ENCODE measurements at places on chromosomes 6 and 20.

- no peak for DNase-seq
These were observed 420 bp downstream of the CENPQ start for GRCh38 chr6:49463612-49463967.

DNA sequence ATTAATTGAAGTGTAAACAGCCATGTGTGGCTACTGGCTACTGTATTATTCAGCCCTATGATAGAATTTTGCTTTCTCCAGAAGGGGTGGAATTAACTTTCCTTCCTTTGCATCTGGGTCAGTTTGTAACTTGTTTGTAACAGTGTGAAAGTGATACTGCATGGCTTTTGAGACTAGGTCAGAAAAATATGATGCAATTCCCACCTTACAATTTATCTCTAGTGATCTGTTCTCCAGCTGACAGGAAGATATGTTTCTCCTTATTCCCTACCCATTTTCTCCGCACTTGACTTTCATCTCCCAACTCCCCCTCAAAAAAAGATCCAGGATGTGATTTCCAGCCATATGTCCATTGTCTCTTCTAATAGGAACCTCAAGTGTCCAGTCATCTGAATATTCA, 2.6 kb upstream of the MOCS1 start:
- DNase-seq = no peak

DNA sequence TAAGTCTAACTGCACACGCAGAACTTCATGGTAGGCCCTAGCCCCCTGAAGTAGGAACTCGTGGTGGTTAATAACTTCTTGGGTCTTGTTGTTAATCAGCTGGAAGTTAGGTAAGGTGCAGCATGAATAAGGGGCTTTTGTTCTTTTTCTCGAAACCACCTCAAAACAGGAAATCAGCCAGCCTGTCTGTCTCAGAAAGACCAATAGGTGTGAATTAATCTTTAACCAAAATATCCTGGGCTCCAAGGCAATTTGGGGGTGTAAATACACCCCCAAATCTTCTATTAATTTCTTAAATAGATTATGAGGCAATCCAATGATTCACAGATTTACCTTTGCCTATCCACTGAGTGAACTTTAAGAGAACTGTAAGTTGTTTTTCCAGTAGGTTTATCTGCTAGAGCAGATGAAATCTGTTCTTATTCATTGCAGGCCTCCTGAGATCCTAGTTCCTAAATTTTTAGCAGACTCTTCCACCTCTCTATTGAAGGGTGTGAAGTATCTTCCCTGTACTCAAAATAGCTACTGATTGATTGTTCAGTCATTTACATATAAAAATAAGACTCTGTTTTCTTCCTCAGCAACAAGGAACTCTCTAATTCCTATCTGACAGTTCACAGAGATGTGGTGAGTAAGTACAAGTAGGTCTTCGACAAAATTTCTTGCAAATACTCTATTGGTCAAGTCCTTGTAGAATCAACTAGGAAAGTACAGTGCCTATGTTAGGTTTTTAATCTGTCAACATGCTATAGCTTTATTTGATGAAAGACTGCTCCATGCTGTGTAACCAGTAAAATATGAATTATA, 427.1 kb upstream of the NOX3 start:
- DNase-seq = no peak

DNA sequence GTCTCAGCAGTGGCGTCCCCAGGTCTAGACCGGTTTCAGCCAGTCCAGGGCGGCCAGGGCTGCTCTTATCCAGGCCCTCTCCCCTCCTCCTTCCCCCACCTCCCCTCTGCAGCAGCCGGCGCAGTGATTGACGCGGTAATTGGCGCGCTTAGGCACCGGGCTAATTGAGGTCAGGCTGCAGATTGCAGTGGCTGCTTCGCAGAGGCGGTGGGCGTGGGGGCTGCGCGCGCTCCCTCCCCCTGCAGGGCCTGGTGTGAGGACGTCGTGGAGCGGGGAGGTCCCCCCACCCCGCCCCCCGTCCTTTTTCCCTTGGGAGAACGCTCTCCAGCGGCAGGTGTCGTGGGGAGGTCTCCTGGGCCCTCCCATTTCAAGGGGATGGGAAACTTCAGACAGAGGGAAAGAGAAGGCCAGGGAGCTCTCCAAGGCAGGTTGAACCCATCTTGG, 70.4 kb upstream of the BLCAP start:
- no peak for DNase-seq

DNA sequence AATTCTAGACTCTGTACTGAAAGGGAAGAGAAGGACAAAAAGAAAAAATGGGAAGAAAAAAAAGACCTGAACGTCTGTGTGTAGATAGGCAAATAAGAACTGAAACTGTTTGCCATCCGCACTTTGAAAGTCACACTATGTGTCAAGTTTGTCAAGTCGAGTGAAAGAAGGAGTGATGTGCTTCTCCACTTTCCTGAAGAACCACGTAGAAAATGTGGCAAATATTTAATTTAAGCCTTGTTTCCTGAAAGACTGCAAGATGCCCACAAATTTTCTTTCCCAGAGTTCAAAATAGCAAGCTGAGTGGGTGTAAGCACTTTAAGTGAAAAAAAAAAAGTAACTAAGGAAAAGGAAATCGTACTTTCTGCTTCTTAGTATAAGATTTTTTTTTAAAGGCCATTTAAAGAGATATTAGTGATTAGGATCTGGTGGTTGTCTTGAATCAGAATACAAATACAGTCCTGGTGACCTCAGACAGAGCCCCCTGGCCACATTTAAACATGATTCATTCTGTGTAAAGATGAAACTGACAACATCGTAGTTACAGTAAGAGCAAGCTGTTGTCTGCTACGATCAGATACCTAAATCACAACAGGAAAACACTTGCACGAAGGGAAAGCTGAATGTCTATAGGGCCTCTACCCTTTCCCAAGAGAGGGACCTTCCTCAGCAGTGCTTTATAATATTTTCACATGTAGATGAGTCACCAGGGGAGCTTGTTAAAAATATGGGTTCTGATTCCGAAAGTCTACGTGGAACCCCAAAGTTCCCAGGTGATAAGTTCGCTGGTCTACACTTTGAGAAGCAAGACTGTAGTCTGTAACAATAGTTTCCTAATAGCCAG, 102.3 kb downstream of the HIVEP2 start:
- no peak for DNase-seq

DNA sequence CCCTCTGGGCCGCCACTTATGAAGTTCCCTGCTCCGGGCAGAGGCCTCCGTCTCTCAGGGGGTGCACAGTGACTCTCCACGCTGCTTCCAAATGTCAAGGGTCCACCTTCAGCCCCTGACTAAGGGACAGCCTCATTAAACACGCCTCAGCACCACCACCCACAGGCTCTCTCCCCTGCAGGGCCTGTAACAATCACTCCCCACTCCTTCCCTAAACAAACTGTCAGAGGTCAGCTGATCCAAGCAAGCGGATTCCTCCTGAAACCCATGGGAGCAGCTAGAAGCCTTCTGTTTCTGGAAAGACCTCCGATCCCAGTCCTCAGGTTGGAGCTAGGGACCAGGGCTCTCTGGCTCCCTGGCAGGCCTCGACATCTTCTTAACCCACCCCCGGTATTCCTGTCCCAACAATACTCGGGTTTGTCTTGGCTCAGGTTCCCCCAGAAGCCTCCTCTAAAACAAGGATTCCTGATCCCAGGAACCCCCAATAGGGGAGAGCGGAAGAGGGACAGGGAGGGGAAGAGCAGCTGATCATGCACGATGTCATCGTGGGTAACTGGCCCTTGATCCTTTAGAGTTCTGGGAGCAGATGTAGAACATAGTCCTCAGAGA, 181.0 kb downstream of the ZNF217 start:
- no peak for DNase-seq

DNA sequence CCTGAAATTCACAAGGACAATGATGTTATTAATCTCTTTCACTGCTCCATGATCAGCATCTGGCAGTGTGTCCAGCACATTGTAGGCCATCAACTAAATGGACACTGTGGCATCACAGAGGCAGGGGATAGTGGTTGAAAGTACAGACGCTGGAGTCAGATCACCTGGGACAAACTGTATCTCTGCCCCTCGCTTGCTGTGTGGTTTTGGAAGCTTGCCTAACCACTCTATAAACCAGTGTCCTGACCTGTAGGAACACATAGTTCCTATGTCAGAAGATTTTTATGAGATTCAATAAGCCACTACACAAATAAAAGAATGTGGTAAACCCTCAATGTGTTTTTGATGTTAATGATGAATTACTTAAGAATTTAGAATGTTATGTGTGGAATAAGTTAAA, 219.3 kb upstream of the RNF217 start:
- no peak for DNase-seq

GRCh38 chr6:43303751-43304331, 4.8 kb downstream of the CRIP3 start:
- DNase-seq = no peak

DNA sequence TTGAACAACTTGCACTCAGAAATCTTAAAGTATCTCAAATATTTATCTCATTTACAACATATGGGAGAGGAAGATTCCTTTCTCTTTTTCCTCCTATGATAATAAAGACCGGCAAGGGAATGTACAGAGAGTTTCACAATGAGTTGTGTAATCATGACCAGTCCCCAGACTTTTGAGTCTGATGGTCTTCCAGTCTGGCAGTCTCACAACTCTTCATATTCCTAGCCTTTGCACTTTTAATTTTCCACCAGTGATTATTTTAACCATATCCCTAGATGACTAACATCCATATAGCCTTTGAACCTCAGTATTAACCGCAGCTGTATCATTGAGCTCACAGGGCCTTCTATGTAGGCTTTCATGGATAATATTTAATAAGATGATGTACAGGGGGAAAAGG, 278.5 kb downstream of the KHDC1L start:
- DNase-seq = no peak

GRCh38 chr6:299104-299980, 7.1 kb downstream of the DUSP22 start:
- DNase-seq = no peak

DNA sequence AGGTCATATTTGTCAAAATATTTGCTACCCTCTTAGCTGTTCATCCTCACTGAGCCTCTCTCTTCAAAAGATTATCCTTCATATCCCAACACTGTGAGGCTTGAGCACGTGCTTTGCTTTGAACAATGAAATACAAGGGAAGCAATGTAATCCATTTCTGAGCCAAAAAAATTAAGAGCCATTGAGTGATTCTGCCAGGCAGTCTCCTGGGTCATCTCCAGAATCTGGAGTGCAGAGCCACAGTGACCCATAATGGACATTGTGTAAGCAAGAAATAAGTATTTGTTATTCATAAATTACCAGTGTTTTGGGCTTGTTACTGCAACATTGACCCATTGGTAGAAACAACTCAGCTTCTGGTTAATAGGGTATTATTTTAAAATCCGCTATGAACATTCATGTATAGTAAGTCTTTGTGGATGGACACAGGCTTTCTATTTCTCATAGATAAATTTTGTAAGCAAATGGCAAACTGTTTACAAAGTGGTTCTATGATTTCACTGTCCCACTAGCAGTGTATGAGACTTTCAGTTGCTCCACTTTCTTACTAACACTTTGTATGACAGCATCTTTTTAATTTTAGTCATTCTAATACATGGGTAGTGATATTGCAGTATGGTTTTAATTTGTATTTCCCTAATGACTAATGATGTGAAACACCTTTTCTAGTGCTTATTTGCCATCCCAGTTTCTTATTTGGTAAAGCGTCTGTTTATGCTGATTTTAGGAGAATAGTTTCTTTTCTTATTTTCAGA, 358.2 kb downstream of the PLCB1 start:
- no peak for DNase-seq

DNA sequence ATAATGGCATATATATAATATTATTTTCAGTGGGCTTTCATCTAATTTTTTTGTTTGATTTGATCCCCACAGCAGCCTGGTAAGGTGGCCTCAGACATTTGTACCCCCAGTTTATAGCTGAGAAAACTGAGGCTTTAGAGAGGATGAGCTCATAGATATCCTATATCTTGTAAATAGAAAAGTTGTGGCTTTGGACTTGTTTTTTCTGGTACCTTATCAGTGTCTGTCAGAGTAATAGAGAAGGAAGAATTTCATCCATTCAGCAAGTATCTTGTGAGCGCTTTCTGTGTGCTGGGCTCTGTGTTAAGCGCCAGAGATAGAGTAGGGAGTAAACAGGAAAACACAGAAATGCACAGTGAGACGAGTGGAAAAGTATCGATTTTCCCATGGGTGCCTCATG, 27.9 kb downstream of the TAF11 start:
- DNase-seq = no peak

GRCh38 chr20:37133952-37134351, 38.2 kb upstream of the RBL1 start:
- no peak for DNase-seq

GRCh38 chr6:44078827-44079671, 48.2 kb downstream of the MRPL14 start:
- DNase-seq = peak; percentile 30

DNA sequence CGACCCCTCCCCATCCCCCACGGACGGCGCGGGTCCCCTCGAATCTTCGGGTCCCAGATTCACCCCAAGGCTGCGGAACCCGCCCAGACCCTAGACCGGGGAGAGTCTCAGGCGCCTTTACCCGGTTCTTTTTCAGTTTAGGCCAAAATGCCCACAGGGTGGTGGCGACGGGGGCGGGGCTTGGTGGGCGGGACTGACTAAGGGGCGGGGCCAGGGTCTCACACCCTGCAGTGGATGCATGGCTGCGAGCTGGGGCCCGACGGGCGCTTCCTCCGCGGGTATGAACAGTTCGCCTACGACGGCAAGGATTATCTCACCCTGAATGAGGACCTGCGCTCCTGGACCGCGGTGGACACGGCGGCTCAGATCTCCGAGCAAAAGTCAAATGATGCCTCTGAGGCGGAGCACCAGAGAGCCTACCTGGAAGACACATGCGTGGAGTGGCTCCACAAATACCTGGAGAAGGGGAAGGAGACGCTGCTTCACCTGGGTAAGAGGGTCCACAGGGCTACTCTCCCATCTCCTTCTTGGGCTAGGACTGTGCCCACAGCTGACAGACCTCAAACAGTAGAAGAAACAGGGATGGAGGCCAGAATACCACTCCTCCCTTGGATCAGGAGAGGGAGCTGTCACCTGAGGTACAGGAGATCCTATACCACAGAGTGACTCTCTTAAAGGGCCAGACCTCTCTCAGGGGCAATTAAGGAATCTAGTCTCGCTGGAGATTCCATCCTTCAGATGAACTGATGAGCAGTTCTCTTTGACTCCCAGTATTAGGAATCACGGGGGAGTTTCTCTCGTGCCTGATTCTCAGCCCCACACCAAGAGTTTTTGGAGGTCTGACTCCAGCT, 942 bp downstream of the HLA-E start:
- DNase-seq = peak; percentile 73

DNA sequence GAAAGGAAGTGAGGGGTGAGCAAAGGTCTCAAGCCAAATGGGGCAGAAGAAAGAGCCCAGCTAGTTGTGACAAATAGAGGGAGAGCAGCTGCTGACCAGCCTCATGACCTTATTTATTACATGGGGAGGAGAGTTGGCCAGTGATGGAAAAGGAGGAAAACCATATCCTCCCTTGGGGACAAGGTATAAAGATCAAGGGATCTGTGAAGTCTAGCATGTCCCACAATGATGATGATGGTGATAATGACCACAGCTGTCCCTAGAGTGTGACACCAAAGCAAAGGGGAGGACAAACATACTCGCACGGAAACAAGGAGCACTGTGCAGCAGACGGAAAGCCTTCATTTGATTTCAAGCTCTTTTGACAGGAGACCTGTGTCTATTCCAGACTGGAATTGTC, 190.4 kb upstream of the MCHR2 start:
- no peak for DNase-seq

GRCh38 chr6:91751526-91751925, 1164.7 kb upstream of the MAP3K7 start:
- DNase-seq = no peak

GRCh38 chr6:88626460-88626859, 337.0 kb downstream of the RNGTT start:
- no peak for DNase-seq

GRCh38 chr20:37562695-37563480, 35.2 kb upstream of the BLCAP start:
- no peak for DNase-seq
